ENCODE measurements at places on chromosomes 12 and 14.
A peak's percentile ranks its signal among the peaks of the same experiment; 100 is the strongest.

GRCh38 chr12:26523708-26524150 lies 309.3 kb downstream of the ITPR2 start:
- no peak for DNase-seq

DNA sequence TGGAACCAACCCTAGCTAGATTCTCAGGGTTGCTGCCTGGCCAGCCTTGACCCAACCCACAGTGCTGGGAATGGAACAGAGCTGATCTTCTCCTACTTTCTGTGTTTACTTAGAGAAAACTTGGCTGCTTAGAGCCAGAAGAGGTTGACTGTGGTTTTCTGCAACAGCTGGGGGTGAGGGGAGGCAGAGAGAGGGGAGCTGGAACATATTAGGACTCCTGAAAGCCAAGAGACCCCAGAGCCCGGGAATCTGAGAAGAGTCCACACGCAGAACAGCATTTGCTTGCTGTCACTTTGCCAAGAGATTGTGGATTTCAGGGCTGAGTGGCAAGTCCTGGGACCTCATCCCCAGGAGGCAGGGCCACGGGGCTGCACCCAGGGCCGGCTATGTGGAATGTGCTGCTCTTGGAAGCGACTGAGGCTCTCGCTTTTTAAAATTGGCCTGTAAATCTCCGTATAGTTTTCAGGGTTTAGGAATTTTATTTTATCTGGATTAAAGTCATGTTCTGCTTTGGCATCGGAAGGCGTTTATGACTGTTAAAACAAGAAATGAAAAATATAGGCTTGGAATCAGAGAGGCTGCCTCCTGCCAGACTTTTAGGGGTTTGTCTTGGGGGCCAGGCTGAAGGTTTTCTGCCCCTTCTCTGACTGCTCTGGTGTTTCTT lies 22.3 kb upstream of the MED13L start:
- no peak for DNase-seq

DNA sequence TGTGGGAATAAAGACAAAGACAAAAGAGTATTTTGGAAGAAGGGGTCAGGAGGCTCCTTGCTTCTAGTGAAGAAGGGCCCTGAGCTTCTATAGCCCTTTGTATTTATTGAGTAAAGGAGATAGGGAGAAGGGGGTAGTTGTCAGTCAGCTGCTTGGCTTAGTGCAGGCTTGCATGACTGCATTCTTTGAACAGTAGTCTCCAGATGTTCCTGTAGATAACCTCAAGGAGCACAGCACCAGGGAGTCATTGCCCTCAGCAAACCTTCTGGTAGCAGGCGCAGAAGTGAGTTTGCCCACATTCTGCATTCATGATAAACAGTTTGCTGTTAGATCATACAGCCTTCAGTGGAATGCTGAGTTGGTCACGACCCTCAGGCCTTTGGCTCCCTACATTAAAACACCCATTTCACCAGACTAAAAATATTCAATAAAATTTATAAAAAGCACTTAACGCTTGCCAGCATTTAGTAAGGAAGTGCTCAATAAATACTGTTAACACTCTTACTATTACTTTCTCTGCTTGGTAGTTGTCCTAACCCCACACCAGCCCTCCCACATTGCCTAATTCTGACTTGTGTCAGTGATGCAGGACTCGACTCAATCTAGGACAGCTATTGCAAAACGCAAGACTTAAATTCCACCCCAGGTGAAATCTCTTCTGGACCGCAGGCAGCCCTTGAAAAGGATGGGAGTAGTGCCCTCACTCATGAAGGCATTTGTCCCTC lies 3.0 kb upstream of the DHRS4 start:
- DNase-seq = no peak

DNA sequence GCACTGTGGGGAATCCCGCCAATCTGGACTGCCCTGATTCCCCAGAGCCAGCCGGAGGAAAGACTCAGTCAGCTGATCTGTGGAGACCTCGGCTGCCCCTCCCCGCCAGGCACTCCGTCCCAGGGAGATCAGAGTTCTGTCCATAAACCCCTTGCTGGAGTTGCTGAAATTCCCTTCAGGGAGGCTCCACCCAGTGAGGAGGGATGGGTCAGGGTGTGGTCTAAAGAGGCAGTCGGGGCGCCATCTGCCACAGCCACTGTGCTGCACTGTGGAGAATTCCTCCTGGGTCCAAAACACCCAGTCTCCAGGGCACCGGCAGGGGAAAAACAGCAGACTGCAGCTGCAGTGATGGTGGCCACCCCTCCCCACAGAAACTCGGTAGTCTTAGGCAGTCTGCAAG lies 1922.3 kb upstream of the FLRT2 start:
- DNase-seq = no peak

- DNase-seq = no peak
These were observed 64.2 kb downstream of the CLMN start for GRCh38 chr14:95255487-95255886.

GRCh38 chr14:99602054-99602787 lies 1.8 kb downstream of the CCDC85C start:
- DNase-seq = no peak

GRCh38 chr12:100962086-100962712 lies 167.6 kb downstream of the ANO4 start:
- DNase-seq = no peak

DNA sequence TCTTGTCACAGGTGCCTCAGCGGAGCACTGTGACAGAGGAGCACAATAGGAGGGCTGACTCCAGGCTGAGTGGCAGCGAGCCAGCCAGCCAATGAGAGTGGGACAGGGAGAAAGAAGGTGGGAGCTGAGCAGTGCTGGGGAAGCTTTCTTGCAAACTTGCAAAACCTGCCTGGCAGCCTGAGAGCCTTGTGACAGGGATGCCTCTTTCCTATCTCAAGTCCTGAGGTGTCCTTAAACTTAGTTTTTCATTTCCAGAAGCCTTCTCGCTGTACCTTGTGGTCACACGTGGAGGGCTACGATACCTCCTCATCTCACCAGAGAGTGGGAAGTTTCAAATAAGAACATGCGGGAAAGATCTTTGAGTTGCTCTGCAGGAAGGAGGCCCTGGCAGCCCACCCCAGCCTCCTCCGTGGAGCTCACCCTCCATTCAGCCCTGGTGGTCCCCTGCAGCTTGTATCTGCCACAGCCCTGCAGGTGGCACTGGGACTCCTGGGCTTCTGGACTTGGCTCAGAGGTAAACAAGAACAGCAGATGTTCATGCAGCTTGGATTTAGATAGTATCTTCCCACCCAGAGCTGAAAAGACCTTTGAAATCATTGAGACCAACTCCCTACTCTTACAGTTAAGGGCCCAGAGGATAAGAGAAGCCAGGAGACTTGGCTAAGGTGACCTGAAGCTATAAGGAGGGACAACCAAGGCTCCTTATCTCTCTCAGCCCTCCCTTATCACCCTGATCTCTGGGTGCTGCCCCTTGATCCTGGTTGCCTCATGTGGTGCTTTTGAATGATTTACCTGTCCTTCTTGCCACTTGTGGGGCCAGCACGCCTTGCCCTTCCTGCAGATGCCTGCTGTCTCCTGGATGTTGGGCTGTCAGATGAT lies 153.5 kb upstream of the MAX start:
- DNase-seq = no peak

- no peak for DNase-seq
These were observed 112.0 kb downstream of the SLC15A5 start for GRCh38 chr12:16165506-16165905.

DNA sequence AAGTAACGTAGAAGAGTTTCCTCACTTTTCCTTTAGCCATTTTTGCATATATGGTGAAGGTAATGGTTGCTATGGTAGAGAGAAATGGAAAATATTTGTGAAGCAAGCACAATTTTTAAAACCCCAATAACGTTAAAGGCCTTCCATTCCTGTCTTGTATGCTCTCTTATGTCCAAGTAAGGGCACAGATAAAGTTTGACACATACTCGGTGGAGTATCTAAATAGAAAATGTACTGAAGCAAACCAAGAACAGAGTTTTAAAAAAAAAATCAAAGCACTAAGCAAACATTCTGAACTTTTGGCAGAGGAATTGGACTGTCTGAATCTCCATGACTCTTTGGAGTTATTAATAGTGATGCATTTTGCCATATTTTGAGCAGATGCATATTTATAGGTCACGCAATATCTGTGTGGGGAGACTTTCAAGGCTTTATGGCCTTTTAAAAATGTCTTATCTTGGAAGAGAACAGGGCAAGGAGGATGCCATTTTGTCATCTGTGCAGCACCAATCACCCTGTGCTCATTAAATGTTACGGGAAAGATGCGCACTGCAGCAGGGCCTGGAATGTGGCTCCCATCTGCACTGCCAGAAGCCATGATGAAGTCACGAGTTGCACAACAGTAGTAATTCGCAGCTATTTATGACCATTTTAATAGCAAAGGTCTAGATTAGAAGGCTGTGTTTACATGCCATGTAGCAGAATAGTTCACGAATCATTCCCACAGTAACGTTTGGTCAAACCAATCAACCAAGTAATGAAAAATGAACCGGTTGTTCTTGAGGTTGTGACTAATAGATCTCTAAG lies 23.3 kb upstream of the AMIGO2 start:
- DNase-seq = no peak

GRCh38 chr14:61925043-61925442 lies 162.8 kb downstream of the SNAPC1 start:
- DNase-seq = no peak

DNA sequence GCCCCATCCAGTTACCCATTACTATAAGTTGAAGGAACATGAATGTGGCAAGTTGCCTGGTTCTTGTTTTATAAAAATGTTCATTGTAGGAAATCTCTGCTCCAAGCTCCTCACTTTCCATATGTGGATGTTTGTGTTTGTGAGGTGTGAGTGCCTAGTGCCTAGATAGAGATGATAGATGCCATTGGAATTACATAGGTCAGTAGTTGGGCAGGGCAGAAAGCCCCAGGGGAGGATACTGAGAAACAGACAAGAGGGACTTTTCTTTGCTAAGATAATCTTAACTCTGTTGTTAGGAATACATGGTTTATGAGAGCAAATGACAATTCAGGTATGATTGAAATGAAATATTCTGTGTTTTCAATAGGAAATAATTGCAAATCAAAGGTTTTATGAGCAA lies 226.3 kb upstream of the GRIP1 start:
- DNase-seq = no peak

- DNase-seq = no peak
These were observed 700.0 kb downstream of the TMTC2 start for GRCh38 chr12:83386527-83387264.

GRCh38 chr12:90010089-90010488 lies 301.5 kb upstream of the ATP2B1 start:
- DNase-seq = no peak

- peak; percentile 99 for DNase-seq
These were observed at the start of gene CHD8 for GRCh38 chr14:21455912-21456667. CHD8 (minus strand) TSS chr14:21456123; CDS start chr14:21431643, 24,480 bp downstream.

DNA sequence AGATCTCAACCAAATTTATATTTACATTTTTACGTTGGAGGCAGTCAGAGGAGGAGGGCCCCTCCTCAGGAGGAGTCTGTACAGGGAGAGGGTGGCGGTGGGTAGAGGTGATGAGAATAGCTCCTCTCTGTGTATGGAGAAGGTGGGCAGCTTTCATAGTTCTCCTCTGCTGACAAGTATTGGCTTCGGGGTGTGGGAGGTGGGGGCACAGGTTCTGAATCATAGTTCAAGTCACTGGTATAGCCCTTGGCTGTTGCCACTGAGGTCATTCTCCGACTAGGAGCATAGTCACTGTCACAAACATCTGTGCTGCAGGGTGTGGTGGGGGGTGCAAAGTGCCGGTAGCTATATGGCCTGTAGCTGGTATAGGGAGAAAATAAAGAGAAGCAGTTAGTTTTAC lies 50.3 kb downstream of the BCL2L14 start:
- DNase-seq = no peak

DNA sequence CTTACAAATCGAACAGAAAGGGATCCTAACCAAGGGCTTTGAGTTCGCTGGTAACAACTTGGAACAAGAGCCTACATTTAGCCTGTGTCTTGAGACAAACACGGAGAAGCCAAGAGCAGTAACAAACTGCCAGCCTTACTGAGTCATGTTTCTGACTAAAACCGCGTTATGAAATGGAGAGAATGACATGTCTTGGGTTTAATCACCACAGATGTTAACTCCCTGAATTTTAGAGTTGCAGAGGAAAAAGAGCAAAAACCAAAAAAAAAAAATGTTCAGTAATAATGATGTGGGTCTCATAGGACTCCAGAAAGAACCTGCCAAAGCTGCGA lies 1.0 kb downstream of the BLTP3B start:
- DNase-seq = no peak

GRCh38 chr14:70278281-70278680 lies 81.2 kb downstream of the COX16 start:
- DNase-seq = no peak

DNA sequence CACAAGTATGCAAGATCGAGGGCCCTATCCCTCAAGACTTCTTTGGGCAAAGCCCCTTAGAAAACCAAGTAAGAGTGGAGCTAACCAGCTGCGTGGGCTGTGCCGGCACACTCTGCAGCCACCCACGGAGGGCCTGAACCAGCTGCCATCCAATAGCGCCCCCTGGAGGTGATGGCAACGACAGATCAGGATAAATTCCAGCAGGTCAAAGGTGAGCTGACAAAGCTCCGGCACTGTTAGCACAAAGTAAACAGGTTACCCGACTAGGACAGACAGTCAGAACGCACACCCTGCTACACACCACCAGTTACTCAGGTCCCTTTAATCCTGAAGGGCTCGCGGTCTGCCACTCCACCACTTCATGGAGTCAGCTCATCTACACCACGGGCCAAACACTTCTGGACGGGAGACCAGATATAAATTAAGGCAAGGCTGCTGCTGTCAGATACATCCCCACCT lies 4.9 kb downstream of the ZBTB39 start:
- DNase-seq = peak; percentile 40

- peak; percentile 41 for DNase-seq
These were observed at the start of the genes AMIGO2 and PCED1B for GRCh38 chr12:47079468-47079980. AMIGO2 (minus strand) TSS chr12:47079959; CDS start chr12:47079002, 957 bp downstream. PCED1B (plus strand) TSS chr12:47079621; CDS start chr12:47235064, 155,443 bp downstream.

GRCh38 chr12:106135075-106135474 lies 3.7 kb downstream of the NUAK1 start:
- no peak for DNase-seq

DNA sequence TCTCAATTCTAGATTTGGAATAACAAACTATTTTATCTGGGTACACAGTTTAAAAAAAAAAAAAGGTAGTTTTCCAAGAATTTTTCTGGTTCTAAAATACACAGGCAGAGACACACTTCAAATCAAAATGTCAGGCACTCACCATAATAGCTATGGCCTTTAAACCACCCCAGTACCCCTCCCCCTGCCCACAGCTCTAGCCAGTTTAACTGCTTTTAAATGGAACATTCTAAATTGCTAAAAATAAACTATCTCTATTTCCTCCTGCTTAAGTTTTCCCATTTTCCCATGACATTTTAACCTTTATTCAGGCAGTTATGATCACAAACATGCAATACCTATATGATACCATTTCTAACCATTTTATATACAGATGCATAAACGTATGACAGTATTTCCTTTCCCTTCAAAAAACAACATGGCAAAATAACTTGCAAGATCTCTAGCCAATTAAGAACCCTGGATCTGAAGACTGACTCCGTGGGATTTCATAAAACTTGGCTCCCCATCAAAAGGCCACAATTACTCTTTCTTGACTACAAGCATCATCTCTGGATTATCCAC lies 46.3 kb downstream of the PPP2R5E start:
- no peak for DNase-seq

- DNase-seq = peak; percentile 3
These were observed 88.8 kb downstream of the ATF7IP start for GRCh38 chr12:14454098-14454907.

- DNase-seq = no peak
These were observed 216.1 kb downstream of the MSRB3 start for GRCh38 chr12:65494537-65494936.

- no peak for DNase-seq
These were observed 112.2 kb upstream of the FKBP4 start for GRCh38 chr12:2682296-2683251.

Measured in activated CD8-positive, alpha-beta memory T cell treated with anti-CD3 and anti-CD28 coated beads for 1 hour (primary cell).